Mesendoderm (in vitro differentiated cells): ENCODE measurements at places on chromosomes 13 and 19.

- peaks cover 5% of the 10 kb centered on the region for H3K36me3 ChIP-seq
- H3K4me1 ChIP-seq = no peaks in the 10 kb centered on the region
- no peak overlapping the region for H3K27ac ChIP-seq
- DNase-seq = no peak
Observed at GRCh38 chr19:48982280-48982679, 10.8 kb downstream of the GYS1 start.

DNA sequence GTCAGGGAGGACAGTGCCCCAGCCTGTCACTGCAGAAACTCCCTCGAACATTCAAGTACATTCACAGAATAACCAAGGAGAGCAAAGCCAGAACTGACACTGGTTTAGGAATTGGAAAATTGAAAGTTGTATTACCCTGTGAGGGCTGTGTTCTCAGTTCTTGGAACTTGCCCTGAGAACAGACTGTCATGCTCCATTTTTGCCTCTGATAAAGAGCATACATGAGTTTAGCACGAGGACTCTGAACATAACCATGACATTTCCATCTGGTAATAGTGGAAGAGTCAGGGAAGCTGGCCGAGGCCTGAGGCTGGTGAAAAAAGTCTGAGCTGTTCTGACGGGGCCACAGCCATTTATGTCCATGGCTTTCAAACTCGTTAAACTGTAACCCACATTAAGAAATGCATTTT, 15.2 kb upstream of the SLC25A30 start:
- no peak overlapping the region for H3K27ac ChIP-seq
- H3K36me3 ChIP-seq = no peaks in the 10 kb centered on the region
- no peaks in the 10 kb centered on the region for H3K4me1 ChIP-seq

DNA sequence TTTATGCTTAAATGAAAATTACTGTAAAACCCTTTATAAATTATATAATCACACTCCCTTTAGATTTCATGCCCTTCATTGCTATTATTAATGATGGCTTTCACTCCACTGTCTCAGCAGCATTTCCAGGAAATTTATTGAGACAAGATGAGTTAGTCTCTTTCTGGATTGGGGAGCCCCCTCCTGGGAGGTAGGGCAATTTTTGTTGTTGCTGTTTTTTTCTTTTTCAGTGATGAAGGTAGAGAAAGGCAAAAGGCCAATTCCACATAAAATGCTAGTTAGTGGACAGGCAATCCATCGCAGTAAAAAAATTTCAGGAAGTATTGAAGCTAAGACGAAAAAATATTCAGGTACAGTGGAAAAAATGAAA, 80.2 kb downstream of the TEX26 start:
- no peaks in the 10 kb centered on the region for H3K36me3 ChIP-seq
- H3K4me1 ChIP-seq = peaks cover 5% of the 10 kb centered on the region
- no peak overlapping the region for H3K4me3 ChIP-seq
- H3K27ac ChIP-seq = no peak overlapping the region
- H3K27me3 ChIP-seq = no peaks in the 10 kb centered on the region
- peak; percentile 46 for DNase-seq

DNA sequence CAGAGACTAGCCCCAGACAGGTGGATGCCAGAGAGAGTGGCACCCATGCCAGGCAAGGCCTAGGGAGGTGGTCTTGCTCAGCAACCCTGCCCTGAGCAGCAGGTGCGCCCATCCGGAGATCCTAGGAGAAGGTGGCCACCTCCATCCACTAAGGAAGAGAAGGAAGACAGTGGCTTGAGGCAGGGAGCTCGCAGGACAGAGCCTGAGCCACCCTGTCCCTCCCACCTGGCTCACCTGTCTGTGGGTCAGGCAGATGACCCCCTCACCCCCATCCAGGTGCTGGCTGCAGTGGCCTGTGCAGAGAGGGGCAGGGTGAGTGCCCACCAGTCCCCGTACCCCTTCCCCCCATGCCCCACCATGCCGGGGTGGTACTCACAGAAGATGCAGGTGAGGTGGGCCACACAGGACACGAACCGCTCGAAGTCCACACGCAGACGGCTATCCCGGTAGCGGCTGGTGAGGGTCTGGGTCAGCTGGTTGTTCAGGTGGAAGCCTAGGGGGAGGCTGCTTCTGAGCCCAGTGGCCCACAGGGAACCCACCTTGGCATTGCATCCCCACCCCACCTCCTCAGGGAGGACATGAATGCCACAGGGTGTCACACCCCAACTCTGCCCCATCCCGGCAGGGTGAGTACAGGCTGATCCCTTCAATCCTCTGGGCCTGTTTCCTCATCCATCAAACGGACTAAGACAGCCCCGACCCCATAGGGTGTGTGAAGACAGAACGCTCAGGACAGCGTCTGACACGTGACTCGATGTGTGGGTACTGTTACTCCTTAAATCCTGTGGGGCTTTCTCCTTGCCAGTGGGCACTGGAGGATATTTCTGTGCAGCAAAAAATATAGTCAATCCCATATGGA, 13.3 kb downstream of the CAPN12 start:
- H3K36me3 ChIP-seq = peaks cover 13% of the 10 kb centered on the region
- no peak overlapping the region for H3K4me3 ChIP-seq
- H3K4me1 ChIP-seq = no peaks in the 10 kb centered on the region
- DNase-seq = no peak
- no peak overlapping the region for H3K27ac ChIP-seq
- H3K27me3 ChIP-seq = no peaks in the 10 kb centered on the region

DNA sequence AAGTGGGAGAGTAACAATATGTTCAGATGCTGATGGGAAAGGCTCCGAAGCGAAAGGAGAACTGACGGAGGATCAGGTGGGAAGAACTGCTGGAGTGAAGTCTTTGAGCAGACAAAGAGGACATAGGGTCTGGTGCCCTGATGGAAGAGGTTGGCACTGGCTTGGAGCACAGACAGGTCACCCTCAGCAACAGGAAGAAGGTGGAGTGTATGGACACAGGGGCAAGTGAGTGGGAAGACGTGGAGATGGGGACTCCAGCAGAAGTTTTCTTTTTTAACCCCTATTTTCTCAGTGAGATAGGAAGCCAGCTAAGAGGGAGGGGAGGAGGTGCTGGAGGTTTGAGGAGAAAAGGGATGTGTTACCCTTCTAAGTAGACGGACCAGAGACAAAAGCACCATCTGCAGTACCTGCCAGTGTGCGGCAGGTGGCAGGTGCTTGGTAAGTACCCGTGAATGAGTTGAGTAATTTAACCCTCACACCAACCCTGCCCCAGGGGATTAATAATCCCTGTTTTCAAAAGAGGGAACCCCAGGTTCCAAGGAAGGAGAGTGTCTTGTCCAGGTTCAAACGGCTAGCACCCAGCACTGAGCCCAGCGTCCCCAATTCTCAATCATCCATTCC, 11.2 kb downstream of the HAS1 start:
- H3K27me3 ChIP-seq = no peaks in the 10 kb centered on the region
- H3K4me3 ChIP-seq = no peak overlapping the region

GRCh38 chr13:37202264-37202663, 96.8 kb upstream of the CSNK1A1L start:
- DNase-seq = no peak
- no peaks in the 10 kb centered on the region for H3K27me3 ChIP-seq
- no peaks in the 10 kb centered on the region for H3K36me3 ChIP-seq

- H3K4me3 ChIP-seq = no peak overlapping the region
- H3K4me1 ChIP-seq = no peaks in the 10 kb centered on the region
- H3K27ac ChIP-seq = no peak overlapping the region
Observed at GRCh38 chr13:77386880-77387606, 60.1 kb upstream of the MYCBP2 start.

DNA sequence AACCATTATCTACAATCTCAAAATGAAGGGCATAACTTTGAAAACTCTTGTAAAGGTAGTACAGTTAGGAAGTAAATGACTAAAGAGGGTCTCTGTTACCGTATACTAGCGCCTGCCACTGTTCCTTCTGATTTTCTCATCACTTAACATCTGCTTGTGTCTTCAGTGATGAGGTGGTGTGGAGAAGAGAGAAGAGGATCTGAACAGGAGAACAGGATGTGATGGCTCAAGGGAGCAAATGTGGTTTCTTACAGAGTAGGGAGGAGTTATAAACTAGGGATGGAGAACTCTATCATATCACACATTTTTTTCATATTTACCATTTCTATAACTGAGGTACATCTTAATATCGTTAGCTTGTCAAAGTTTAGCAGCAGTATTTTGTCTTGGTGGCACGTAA, 1.1 kb downstream of the KCTD4 start:
- H3K4me3 ChIP-seq = no peak overlapping the region
- H3K27me3 ChIP-seq = no peaks in the 10 kb centered on the region
- DNase-seq = no peak
- no peaks in the 10 kb centered on the region for H3K36me3 ChIP-seq

- peak; percentile 90 for DNase-seq
- H3K36me3 ChIP-seq = no peaks in the 10 kb centered on the region
- H3K27me3 ChIP-seq = no peaks in the 10 kb centered on the region
- peak overlapping the region; percentile 88 for H3K27ac ChIP-seq
- peaks cover 23% of the 10 kb centered on the region for H3K4me1 ChIP-seq
Observed at GRCh38 chr13:112688560-112689302, 1.1 kb upstream of the ATP11A start.

DNA sequence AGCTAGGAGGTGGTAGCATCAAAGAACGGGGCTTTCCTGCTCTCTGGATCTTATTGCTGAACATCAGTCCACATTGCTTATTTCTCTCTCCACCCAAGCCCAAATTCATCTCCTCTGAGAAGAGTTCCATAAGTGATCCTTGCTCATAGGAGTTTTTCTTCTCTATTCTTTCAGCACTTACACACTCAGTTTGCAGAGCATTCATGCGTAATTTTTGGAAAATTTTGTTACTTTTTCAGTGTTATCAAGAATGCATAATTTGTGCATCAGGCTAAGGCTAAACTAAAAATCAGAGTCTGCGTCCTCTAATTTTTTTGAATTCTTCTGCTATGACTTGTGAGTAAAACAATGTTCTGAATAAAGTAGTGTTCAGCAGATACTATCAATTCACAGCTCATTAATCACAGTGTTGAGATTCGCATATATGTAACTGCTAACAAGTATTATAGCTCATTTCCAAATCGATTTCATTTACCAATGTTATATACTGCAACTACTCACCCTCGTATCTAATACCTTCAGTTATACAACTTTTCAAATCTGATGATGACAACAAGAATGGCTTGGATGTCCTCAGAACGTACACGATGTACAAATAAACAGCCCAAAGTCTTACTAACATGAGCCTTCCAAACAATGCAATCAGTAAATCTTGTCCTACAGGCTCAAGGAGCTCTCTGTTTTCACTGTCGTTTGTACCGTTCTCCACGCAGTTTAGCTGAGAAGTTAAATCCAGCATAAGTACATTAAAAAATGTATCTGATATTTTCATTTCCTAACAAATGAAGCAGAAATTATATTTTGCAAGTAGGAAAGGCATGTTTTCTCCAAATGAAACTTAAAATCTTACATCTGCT, 36.4 kb upstream of the STARD13 start:
- no peak overlapping the region for H3K27ac ChIP-seq
- H3K27me3 ChIP-seq = no peaks in the 10 kb centered on the region
- H3K4me3 ChIP-seq = no peak overlapping the region
- no peaks in the 10 kb centered on the region for H3K4me1 ChIP-seq
- DNase-seq = no peak

DNA sequence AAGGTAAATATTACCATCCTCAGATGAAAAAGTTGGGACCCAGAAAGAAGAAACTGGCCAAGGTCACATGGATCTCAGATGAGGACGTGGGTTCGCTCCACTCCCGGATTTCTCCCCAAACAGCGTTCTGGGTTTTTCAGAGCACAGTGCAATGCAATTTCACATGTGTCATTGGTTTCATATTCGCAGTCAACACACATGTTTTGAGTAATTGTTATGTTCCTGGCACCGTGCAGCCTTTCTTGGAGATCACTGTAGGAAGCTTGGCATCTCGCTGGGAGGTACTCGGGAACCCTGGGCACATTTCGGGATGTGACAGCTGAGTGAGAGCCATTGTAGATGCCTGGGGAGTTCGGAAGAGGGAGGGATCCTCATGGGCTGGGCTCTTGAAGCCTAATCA, 26.2 kb upstream of the CEBPG start:
- H3K4me3 ChIP-seq = no peak overlapping the region
- no peaks in the 10 kb centered on the region for H3K36me3 ChIP-seq
- no peaks in the 10 kb centered on the region for H3K27me3 ChIP-seq
- no peaks in the 10 kb centered on the region for H3K4me1 ChIP-seq
- H3K27ac ChIP-seq = no peak overlapping the region

DNA sequence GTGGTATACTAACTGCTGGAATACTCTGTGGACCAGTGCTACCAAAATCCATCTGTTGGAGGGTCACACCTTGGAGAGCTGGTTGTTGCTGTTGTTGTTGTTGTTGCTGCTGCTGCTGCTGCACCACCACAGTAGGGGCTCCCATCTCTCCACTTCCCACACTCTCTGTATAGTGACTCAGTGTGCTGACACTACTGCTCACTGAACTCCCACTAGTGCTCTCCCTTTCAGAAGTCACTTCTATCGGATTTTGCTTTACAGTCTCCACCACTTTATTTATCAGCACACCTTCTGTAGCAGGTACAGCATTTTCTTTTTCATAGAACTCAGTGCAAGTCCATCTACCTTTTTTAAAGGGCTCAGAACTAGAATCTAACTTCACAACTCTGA, 1.7 kb downstream of the TSC22D1 start:
- H3K4me3 ChIP-seq = no peak overlapping the region
- no peak overlapping the region for H3K27ac ChIP-seq
- no peak for DNase-seq
- H3K27me3 ChIP-seq = no peaks in the 10 kb centered on the region
- no peaks in the 10 kb centered on the region for H3K36me3 ChIP-seq
